ENCODE measurements at places on chromosomes 1 and 21.

DNA sequence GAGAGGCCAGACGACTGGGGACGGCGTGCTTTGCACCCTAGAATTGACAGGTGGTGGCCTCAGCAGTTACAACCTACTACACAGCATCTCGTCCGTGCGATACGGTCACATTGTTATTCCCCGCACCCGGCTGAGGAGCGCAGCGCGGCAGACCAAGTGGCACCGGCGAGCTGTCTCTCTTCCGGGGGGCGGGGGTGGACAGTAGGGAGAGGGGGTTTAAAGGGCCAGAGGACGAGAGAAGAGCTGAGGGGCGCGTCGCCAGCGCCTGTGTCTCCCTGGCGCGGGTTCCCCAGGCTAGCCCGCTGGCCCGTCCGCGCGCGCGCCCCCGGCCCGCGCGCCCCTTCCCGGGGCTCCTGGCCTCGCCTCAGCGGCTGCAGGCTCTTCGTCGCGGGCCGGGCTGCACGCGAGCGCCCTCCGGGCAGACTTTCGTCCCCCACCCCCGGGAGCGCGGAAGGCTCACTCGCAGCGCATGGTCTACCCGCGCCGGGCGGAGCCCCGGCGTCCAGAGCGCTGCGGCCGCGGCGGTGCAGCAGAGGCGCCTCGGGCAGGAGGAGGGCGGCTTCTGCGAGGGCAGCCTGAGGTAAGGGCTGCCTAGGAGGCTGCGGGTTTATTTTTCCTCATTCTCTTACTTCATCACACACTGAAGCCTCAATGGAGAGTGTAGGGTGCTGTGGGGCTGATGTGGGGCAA is at the start of gene PDE4B:
Gene PDE4B (plus strand): TSS at position 227 of the 690 bp plus-strand sequence.
- DNase-seq, result peak; percentile 91
- H3K27me3 ChIP-seq, result no peaks in the 10 kb centered on the region
- peak within 1 kb of the TSS; percentile 37 for H3K27ac ChIP-seq

GRCh38 chr1:33323663-33324477 is 3.0 kb upstream of the A3GALT2 start:
- peak; percentile 11 for DNase-seq
- no peak overlapping the region for H3K27ac ChIP-seq
- H3K4me3 ChIP-seq, result no peak overlapping the region
- H3K27me3 ChIP-seq, result no peaks in the 10 kb centered on the region

DNA sequence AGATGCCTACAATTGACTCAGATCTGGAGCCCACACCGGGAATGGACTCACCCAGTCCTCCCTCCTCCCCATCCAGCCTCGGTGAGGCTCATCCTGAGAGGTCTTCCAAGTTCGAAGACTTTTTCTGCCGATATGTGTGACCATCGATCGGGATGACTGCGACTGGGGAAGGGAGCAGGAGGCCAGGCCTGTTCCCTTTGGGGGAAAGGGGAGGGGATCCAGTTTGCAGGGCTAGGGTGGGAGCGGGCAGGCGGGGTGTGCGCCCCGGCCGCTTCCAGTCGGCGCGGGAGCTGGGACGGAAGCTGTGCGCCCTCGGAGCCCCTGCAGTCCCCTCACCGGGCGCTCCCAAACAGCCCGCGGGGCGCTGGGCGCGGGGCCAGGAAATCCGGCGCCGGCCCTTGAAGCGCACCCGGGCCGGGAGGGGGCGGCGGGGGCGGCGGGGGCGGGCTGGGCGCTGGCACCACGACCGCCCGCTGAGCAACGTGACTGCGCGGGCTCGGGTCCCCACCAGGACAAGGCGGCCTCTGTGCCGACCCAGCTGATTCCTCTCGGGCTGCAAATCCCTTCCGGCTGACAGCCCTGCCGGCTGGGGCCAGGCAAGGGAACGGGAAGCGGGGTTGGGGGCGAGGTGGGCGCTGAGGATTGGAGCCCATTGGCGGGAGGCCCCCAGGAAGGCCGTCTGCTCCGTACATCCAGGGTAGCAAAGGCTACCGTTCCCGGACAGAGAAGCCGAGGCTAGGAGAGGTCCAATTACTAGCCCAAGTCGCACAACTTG is 103.9 kb downstream of the EBNA1BP2 start:
- no peak overlapping the region for H3K27ac ChIP-seq
- H3K4me1 ChIP-seq, result peaks cover 3% of the 10 kb centered on the region
- H3K27me3 ChIP-seq, result no peaks in the 10 kb centered on the region
- peak overlapping the region; percentile 66 for H3K4me3 ChIP-seq

DNA sequence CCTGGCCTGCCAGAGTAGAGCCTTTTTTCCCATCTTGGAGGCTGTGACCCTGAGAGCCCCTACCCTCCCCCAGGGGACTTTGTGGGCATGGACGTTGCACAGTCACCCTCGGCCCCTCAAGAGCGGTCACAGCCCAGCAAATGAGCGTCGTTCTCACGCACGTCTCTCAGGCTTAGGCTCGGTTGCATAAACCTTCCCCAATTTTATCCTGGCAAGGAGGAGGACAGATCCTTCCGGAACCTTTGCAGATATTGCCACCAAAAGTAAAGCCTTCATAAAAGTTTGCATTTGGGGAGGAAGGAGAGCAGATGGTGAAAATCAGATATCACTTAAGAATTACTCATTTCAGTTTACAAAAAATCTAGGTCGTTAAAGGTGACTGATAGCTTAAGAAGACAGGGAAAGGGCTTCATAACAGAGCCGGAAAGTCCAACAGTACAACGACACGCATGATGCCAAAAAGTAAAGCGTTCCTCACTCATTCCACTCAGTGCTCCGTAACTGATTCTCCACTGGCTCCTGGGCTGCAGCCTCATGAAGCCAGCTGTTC is 29.3 kb downstream of the PDE9A start:
- no peaks in the 10 kb centered on the region for H3K36me3 ChIP-seq
- DNase-seq, result no peak
- peaks cover 50% of the 10 kb centered on the region for H3K27me3 ChIP-seq
- H3K4me3 ChIP-seq, result no peak overlapping the region
- H3K4me1 ChIP-seq, result peaks cover 11% of the 10 kb centered on the region

- peaks cover 15% of the 10 kb centered on the region for H3K4me1 ChIP-seq
- H3K27ac ChIP-seq, result peak overlapping the region; percentile 92
- H3K4me3 ChIP-seq, result peak overlapping the region; percentile 86
Measured at GRCh38 chr1:174800216-174800851, 199.4 kb upstream of the CACYBP start.

- no peaks in the 10 kb centered on the region for H3K36me3 ChIP-seq
- no peaks in the 10 kb centered on the region for H3K27me3 ChIP-seq
- no peak overlapping the region for H3K4me3 ChIP-seq
- DNase-seq, result no peak
- no peaks in the 10 kb centered on the region for H3K4me1 ChIP-seq
Measured at GRCh38 chr1:29649189-29650040, 413.1 kb downstream of the PTPRU start.
